Prostate gland (tissue), 2 donors: ENCODE measurements at places on chromosomes 7 and 10. TPM values are rescaled to one million over a fixed set of nuclear protein-coding genes. Genes with fewer than 3 reads are reported as not detected.

GRCh38 chr10:92126100-92126650 lies 164.7 kb downstream of the CPEB3 start:
- no peak for DNase-seq

DNA sequence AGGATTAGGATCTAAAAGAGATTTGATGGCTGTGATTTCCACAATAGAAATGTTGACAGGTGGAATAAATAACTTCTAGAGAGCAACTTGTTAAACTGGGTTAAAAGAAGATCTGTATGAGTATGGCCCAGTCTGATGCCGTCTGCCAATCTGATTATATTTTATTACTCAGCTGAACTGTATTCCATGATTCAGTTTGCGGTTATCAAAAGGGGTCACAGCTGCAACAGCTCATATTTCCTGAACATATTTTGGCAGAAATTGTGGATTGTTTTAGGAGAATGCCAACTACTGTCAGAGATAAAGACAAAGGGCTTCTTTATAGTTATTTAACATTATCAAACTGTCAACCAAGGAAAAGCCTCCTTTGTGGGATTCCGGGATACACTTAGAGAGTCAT lies 244.8 kb upstream of the MINDY3 start:
- no peak for DNase-seq

DNA sequence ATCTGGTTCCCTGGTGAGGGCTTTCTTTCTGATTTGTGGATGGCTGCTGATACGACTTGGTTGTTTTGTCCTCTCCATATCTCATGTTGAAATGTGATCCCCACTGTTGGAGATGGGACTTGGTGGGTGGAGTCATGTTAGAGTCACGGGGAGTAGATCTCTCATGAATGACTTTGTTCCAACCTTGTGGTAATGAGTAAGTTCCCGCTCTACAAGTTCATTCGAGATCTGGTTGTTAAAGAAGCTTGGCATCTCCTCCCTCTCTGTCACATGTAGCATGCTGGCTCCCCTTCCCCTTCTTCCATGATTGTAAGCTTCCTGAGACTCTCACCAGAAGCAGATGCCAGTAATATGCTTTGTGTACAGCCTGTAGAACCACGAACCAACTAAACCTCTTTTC lies 37.1 kb upstream of the NXPH1 start:
- DNase-seq: no peak

GRCh38 chr10:72321248-72322029 lies 33.3 kb downstream of the DNAJB12 start:
- DNase-seq: no peak

DNA sequence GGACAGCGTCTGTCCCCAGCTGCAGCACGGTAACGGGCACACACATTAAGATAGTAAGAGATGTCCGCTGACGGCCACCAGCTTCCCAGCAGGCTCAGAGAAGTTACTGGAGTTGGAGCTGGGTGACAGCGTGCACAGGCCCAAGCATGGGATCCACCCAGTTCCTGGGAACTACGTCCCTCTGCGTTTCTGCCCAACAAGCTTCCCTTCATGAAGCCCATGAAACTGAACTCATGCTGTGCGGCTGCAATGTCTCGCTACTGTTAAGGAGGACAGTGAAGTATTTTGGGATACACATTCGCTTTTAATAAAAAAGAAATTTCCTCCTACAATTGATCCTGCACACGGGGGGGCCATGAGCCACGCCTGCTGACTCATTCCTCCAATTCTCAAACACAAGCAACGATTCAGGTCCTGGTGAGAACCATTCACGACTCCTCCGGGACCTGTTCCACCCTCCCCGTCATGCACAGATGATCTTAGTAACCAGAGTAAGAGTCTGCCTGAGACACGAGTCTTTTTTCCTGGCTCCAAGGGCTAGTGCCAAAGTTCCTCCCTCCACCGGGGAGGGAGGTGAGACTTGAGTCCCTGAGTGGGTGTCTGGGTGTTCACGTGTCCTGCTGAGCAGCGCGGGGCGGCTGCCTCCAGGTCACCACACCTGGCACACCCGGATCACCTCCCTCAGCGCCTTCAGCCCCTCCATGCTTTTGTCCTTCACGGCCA lies 2.6 kb downstream of the PSMG3 start:
- no peak for DNase-seq

Gene ZNF487
- 6.6 TPM for total RNA-seq

Gene C10orf143
- total RNA-seq: 5.6 TPM

Gene PDGFA
- total RNA-seq: 75.0 TPM

Gene NCF1
- 2.0 TPM for total RNA-seq

Gene ITIH5
- 42.0 TPM for total RNA-seq

Gene CDH23
- 74.8 TPM for total RNA-seq

Gene TMEM184A
- 59.2 TPM for total RNA-seq
